RWPE1 (cell line): ENCODE measurements at places on chromosomes 3 and 15.

GRCh38 chr3:56836276-56837163 is 34.8 kb upstream of the ARHGEF3 start:
- peak; percentile 54 for DNase-seq

- no peak for DNase-seq
These were observed 29.0 kb downstream of the KY start for GRCh38 chr3:134621854-134622253.

GRCh38 chr3:133833267-133833666 is 27.7 kb downstream of the SRPRB start:
- no peak for DNase-seq

GRCh38 chr15:61076598-61077170 is 152.4 kb downstream of the RORA start:
- DNase-seq: no peak

- no peak for DNase-seq
These were observed 14.9 kb downstream of the BTLA start for GRCh38 chr3:112484352-112484751.

DNA sequence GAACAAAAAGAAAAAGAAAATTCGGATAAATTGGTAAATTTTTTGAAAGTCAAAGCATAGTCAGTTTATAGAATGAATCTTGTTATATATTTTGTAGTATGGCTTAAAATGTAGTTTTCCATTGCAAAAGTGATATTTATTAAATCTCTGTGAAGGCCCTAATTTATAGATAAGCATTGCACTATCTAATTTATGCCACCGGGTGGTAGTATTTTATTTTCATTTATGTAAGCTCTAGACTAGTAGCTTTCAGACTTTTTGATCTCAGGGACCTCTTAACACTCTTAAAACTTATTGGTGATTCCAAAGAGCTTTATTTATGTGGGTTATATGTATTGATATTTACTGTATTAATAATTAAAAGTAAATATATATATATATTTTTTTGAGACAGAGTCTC is 133.9 kb upstream of the LRRFIP2 start:
- DNase-seq: peak; percentile 11

DNA sequence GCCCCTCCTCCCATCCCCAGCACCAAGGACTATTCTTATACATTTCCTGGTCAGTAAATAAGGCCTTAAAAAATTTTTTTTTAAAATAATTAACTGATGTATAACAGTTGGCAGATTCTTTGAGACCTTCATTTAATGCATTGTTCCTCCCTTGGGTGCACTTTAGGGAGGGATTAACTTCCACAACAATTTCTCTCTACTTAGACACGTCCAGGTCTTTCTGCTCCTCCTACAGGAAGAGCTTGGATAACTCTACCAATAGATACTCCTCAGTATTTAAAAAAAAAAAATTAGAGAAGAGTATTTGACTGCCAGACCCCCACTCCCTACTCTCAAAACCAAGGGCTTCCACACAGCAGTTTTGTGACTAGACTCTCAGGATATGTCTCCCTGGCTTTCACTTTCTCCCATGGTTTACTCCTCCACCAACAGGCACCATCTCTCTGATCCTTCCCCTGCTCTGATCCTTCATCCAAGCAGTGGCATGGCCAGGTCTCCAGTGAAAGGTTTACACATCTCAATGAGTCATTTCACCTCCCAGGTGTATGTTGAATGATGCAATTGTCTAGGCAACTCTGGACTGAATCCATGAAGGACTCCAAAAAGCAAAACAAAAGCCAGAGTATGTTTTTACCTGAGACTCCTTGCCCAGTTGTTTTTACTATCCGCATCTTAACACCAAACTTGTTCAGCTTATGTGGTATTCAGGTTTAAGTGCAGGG is 7.4 kb downstream of the ZIC4 start:
- DNase-seq: peak; percentile 52

DNA sequence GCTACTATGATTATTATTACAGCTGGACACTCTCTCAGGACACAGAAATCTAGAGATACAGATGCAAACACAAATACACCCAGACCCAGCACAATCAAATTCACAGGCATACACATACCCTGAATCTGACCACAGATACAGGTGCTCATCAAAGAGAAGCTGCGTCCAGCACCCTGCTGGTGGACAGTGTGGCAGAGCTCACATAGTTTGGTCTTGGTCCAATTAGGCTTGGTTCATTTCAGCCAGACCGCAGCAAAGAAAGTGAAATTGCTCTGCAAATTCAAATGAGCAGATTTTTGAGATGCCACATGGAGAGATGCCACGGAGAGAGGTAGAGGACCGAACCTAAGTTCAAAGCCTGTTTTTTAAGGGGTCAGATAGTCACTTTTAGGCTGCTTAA is 55.6 kb downstream of the ANAPC13 start:
- no peak for DNase-seq

GRCh38 chr3:129606636-129607390 is at the start of gene PLXND1:
PLXND1 (minus strand) TSS chr3:129606676; CDS start chr3:129606639, 37 bp downstream.
- DNase-seq: peak; percentile 42

- no peak for DNase-seq
These were observed 128.3 kb downstream of the TPRA1 start for GRCh38 chr3:127462111-127462655.

DNA sequence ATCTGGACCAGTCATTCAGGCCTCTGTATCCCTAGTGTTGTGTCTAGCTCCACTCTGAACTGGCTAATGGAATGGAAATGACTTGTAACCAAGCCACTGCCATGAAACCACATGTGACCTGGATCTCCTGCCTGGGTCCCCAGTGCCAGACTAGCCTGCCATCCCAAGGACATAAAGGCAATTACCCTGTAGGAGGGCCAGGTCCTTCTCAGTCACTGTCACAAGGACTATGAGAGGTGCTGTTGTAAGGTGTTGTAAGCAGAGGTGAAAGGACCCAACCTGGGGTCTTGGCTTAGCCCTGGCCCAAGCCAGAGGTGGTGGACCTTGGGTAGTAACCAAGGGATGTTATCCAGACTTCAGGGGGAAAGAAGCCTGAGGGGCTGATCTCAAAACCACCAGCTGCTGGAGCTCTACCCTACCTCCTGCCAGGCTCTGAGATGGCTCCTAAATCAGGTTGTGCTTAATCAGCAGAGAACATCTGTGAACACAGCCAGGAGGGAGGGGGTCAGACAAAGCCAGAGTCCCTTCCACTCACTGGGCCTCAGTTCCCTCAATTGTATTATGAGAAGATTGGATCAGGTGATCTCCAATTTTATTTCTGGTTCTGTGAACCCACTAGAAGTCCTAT is 15.7 kb upstream of the KLHL24 start:
- no peak for DNase-seq

GRCh38 chr3:141409940-141410241 is 41.6 kb downstream of the ZBTB38 start:
- no peak for DNase-seq

DNA sequence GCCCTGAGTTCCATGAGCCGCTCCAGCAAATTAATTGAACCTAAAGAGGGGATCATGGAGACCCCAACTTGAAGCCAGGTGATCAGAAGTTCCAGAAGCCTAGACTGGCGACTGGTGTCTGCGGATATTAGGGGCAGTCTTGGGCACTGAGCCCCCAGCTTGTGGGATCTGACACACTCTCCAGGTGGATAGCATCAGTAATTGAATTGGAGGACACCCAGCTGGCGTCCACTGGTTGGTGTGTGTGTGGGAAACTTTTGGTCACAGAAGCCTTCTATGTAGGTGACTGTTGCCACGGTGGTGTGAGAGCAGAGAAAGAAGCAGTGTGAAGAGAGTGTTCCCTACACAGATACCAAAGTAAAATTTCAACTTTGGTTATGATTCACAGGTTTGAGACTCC is 106.0 kb upstream of the ADPGK start:
- no peak for DNase-seq

DNA sequence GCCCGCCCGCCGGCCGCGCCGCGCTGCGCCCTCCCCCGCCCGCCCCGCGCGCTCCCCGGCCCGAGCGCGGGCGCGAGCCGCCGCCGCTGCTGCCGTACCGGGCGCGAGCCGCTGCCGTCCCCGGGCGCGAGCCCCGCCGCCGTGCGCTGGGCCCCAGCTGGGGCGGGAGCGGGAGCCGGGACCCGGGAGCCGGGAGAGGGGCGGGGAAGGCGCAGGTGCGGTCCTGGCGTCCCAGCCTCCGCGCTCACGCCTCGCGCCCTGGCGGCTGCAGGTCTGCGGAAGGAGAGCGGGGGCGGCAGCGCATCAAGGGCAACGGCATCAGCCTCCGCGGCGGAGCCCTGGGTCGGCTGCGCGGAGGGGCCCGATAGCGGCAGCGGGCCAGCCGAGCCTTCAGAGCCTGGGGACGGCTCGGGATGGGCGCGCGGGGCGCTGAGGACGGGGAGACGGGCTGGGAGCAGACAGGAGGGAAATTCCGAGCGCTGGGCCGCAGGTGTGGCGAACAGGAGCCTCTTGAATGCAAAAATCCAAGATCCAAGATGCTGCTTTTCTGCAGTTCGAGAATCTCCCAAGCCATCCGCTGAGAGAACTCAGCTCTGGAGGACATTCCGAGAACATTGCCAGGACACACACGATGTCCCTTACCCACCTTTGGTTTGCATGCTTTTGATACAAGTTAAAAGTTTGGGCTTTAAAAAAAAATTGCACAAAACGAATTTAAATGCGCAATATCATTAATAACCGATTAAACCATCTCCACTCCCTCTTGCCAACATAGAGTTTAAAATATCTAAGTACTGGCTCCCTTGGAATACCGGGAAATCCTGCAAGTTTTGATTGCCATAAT is 251.1 kb downstream of the TJP1 start:
- DNase-seq: peak; percentile 16

GRCh38 chr3:149701977-149702350 is 44.1 kb upstream of the WWTR1 start:
- no peak for DNase-seq

DNA sequence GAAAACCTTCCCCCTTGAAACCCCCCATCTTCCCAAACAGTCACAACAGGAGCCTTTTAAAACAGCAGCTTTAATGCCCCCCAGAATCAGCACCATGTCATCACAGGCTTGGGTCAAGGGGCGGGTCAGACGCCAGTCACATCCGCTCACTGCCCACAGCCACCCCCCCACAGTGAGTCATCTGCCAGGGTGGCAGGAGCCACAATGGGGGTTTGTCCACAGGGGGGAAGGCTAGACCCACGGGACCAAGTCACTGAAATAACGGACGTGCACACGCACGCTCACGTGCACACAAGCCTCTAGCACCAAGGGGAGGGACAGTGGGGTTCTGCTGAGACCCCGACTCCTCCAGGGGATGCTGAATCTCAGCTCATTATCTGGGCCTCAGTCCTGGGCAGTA is 441 bp upstream of the UCN2 start:
- DNase-seq: peak; percentile 70

GRCh38 chr3:6791161-6791560 is 69.8 kb upstream of the GRM7 start:
- no peak for DNase-seq

DNA sequence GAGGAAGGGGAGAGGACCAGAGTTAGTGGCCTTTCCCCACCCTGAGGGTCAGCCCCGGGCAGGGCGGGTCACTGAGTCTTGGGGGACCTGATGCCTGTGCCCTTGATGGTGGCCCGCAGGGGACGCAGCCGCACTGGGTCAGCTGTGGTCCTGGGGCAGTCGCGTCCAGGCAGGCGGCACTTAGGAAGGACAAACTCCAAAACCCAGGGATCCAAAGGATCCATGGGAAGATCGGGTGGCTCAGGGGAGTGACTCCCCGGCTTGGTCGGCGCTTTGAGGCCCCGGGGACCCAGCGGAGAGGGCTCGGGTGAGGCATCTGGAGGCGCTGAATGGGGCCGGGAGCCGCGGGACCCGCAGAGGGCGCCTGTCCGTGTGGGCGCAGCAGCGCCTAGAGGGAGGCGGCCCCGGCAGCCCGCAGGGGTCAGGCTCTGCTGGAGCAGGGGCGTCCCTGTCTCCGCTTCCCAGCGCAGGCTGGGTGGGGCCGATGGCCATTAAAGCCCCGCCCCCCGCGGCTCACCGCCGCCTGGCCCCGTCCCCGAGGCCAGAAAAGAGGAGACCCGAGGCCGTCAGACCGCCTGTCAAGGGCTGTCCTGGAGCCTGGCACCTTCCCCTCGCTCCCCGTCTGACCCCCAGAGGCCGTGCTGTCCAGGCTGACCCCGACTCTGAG is 17.5 kb downstream of the CIDEC start:
- DNase-seq: no peak

DNA sequence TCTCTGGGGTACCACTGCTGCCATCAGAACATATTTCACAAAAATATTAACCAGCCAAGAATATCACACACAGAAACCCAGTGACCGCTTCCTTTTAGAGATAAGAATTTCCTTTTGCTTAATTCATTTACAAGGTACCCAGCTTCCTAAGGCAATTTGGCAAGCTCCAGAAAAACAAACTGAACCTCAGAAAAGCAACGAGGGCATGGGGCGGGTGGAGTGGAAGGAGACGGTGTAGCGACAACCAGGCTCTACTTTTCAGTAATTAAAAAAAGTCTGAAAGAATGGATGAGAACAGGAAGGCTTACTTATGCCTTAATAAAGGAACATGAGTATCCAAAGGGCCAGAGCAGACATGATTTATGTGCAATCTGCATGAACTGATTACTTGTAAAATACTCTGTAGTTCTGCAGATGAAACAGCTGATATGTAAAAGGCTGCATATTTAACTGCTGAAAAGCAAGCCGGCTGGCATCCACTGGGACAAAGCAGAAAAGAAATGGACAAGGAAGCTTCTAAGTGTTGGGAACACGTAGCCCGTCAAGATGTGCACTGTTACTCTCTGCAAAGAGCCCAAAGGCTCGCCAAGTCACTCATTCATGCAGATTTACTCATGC is 18.6 kb downstream of the RFTN1 start:
- no peak for DNase-seq
